Effector memory CD8-positive, alpha-beta T cell (primary cell): ENCODE measurements at places on chromosomes 2 and 18.

DNA sequence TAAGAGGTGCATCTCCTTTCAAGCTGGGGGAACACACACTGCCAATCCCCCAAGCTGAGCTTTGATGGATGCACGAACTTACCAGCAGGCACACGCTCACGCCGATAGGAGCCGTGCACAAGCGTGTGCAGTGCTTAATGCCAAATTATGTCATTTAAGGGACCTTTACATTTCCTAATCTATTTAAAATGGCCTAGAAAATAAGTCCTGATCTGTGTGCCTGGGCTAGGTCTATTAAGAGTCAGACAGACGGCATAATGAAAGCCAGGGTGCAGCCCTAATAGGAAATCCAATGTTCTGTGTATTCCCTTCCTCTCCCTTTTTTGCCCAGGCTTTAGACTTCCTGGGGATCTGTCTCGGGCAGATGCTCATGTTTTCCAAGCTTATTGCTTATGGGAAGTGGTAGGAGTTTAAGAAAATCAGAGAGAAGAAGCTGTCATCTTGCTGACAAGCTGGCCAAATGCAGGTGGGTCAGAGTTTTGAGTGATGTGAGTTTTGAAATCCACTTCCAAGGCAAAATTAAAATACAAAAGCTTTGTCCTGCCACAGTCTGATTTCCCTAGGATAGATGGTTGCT, 142.6 kb downstream of the MYT1L start:
- no peak for DNase-seq

DNA sequence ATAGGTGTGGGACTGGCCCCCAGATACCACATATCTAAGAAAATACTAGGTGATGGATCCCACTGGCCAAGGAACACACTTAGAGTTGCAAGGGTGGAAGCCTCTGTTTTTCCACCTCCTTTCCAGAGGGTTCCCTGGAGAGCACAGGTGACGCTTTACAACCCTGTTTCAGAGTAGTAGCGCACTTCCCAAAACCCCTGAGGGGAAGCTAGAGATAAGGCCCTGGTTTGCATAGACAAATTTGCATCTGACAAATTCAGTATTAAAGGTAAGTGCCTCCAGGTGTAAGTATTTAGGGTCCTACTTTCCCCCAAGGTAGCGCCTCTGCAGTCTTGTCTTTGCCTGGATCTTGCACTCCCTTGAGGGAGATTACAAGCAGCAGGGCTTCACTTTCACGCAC, 474 bp upstream of the CERKL start:
- DNase-seq: no peak

DNA sequence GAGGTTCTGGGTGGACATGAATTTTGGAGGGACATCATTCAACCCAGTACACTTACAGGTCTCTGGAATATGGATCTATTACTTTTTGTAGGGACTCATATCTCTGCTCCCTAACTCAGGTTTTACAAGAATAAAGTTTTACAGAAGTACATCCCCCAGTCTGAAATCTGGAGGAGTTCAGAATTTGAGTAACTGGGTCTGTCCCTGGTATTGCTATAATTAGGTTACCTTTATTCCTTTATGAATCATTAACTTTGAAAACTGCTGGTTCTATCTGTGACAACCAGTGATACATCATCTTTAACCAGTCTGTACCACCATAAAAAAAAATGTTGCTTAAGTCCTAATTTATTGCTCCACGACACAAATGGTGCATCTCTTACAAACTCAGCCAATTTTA, 59.9 kb downstream of the INSIG2 start:
- no peak for DNase-seq

GRCh38 chr2:181264001-181264400, 193.2 kb upstream of the ITGA4 start:
- no peak for DNase-seq

GRCh38 chr18:58534535-58535301, 94.2 kb downstream of the ALPK2 start:
- DNase-seq: no peak

DNA sequence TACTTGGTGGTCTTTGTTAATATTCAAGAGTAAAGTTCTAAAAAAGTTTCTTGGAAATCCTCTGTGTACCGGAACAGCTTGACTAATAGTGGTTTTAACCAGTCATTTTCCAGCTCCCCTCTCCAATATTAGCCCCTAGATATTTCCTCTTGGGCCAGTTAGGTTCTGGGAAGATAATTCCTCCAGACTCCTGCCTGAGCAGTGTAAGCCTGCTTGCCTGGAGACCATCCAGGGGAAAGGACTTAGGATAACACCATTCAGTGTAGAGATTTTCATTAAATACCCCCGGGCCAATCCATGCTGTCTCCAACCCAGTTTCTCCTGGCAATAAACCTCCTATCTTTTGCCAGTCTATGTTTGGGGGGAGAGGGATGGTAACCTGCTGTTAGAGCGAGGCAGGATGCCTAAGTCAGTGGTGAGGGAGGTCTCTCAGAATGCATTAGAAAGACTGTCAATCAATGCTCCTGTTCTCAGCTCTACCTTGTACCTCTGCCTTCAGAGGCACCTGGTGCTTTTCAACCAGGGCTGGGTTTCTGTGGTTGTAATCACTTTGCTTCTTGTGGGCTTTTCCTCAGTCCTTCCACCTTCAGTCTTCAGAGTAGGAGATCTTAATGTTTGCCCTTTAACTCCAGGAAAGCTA, 186.4 kb downstream of the RNF152 start:
- DNase-seq: no peak

- no peak for DNase-seq
Measured at GRCh38 chr2:194327196-194327888, 1329.7 kb upstream of the SLC39A10 start.
